Coronary artery (tissue), 2 donors: ENCODE measurements at places on chromosomes 7 and 10.

DNA sequence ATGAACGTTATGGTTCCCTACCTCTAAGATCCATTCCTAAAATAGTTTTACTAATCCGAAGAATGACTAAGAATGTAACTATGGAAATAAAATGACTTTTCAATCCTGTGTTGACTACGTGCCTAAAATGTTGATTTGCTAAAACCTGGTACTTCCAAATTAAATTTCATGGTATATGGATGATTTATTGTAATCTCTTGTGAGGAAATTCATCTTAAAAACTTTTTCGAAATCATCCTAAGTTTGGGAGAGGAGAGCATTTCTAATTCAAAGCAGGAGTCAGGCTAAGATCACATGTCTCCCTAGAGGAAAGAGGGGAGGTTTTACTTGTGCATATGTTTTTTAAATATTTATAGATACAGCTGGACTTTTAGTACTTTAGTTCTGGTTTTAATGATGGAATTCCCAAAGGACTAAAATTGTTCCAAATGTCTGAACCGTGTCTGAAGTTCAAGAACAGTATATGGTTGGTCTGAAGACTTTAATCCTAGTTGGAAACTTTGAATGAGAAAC lies 483.9 kb downstream of the AUTS2 start:
- no peak for DNase-seq

GRCh38 chr10:131973160-131973951 lies 8.4 kb downstream of the BNIP3 start:
- DNase-seq: no peak

DNA sequence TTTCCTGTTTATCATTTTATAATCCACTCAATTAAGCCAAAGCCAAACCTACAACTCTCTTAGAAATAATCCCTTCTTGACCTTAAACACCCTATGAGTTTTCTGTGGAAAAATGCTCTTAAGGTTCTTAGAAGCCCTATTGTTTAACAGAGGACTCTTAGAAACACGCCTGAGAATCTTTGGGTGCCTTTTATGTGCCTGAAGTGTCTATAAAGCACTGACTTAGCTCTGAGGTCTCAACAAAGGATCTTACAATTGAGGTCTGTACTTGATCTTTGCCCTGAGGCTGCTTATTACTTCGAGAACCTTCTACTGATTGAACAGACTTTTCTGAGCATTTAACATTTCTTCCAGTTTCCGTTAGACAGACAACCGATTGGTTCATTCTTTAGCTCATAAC lies 353.3 kb upstream of the SORCS1 start:
- DNase-seq: no peak

- DNase-seq: no peak
These were observed 121.7 kb upstream of the TRIM24 start for GRCh38 chr7:138338361-138338760.

DNA sequence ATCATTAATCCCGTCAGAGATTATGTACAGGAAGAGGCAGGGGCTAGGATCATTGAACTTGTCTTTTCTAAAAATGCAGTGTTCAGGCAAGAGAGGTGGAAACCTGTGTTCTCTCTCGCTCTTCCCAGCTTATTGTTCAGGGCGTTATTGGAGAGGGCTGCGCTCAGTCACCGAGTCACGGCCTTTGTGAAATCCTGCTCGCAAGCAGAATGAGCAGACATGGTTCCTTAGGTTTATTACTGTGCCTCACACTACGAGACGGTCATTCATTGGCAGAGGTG lies 631 bp upstream of the PRKRIP1 start:
- DNase-seq: no peak

GRCh38 chr7:98531717-98532116 lies 85.4 kb upstream of the NPTX2 start:
- no peak for DNase-seq

- DNase-seq: no peak
These were observed 137.3 kb upstream of the FRMD4A start for GRCh38 chr10:14468023-14468441.

DNA sequence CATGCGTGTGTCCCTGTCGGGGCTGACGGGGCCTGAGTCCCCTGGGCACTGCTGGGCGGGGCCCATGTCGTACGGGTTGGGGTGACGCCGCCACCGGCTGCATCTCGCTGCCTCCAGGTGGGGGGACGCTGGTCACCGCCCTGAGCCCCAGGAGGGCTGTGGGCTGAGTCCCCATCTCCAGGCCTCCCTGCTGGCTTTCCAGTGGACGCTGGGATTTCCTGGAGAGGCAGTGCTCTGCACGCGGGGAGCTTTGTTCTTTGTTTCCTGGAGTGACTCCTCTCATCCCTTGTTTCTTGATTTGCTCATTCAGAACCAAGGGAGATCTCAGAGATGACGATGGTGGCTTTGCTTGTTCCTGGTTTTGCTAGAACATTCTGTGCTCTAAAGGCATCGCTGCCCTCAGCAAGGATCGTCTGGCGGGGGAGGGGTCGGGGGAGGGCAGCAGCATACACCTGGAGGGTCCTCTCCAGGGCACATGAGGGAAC lies 21.0 kb downstream of the PWWP2B start:
- no peak for DNase-seq

GRCh38 chr10:5981529-5981928 lies 4.2 kb upstream of the IL15RA start:
- no peak for DNase-seq

GRCh38 chr10:24451325-24451820 lies 242.4 kb downstream of the KIAA1217 start:
- no peak for DNase-seq

GRCh38 chr10:44899450-44900080 lies 11.6 kb upstream of the TMEM72 start:
- no peak for DNase-seq

DNA sequence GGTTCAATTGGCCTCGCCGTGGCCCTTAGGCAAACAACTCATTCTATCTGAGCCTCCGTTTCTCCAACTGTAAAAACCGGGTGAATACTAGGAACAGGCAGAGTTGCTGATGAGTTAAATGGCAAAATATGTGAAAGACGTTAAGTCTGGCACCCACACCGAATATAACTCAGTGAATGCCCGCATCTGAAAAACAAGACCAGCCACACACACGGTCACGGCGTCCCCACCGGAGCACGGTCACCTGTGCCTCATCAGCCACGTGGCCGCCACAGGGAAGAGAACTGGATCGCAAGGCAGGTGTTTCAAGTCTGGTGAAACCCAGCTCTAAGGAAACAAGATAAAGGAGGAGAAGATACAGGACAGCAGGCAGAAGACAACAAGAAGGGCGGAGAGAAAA lies 20.4 kb downstream of the PRKAG2 start:
- DNase-seq: no peak

DNA sequence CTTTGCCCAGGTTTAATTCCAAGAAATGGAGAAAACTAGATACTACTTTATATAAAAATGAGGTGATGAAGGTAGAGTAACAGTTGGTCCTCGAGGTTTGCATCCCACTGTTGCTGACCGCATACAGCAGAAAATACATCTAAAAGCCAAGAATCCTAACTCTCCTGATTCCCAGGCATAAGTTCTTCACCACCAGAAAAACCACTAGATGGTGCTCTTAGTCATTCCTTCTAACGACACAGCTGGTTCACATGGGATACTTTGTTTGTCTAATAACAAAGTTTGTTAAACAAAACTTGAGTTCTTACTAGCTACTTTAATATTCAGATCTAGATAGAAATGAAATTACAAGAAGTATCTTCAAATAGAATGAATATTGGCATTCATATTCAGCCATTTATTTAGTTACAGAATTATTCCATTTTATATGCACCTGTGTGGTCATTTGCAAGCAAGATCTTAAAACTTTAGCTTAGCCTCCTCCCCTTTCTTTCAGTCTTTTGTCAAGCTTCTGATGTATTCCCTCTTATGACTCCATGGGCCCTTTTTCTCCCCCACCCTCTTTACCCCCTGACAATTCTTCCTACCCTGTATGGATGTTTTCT lies 54.1 kb upstream of the CYP26C1 start:
- DNase-seq: no peak

DNA sequence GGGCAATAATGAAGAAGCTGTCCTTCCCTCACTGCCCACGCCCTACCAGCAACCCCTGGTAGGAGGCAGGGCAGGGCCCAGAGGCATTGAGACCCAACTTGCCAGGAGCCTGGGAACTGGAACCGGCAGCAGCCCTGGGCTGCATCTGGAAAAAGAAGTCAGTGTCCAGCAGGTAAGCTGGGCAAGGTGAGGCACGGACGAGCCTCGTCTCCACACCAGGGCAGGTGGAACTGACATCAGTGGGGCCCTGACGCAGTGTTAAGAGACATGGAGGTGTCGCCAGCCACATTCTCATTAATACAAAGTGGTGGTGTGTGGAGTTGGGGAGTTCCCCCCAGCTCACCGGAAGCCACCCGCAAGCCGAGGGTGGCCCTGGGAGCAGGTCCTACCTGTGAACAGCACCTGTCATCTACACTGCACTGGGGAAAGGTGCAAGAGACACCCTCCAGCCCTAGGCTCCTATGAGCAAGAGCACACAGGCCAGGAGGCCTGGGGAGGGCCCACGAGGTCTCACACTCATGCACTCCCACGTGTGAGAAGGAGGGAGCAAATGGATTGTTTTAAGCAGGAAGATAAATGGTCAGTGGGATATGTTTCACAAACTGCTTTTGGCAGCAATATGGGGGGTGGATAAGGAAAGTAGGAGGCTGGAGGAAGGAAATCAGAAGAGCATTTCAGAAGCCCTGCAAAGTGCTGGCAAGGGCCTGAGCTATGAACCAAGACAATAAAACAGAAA lies 53.6 kb downstream of the COBL start:
- no peak for DNase-seq

DNA sequence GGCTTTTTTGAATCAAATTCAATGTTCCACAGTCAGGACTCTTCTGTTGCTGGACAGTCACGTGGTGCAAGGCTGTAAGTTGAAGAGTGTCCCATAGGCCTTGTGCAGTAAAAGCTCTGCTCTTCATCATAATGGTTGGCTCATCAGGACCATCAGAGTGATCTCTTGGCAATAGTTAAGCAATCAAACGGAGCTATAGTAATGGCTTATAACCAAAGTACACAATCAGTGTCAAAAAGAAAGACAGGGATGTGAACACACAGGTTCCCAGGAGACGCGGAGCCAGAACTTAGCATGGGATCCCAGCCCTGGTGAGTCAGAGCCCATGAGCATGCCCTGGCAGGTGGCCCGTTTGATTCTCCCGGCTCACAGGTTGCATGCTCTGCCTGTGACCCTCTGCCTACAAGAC lies 10.8 kb upstream of the GPNMB start:
- no peak for DNase-seq

GRCh38 chr7:128254470-128254869 lies 13.4 kb downstream of the LEP start:
- no peak for DNase-seq
